ENCODE measurements at places on chromosomes 13 and 19.

DNA sequence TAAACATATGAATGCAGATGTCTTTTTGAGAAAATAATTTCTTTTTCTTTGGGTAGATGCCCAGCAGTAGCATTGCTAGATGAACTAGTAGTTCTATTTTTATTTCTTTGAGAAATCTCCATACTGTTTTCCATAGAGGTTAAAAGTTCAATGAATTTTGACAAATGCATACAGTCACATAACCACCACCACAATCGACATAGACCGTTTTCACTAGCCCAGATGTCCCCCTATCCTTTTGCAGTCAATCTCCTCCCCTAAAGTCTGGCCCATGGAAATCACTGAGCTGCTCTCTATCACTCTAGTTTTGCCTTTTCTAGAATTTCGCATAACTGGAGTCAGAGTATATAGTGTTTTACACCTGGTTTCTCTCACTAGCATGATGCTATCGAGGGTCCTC is 10.8 kb downstream of the FAM216B start:
- no peak for DNase-seq

DNA sequence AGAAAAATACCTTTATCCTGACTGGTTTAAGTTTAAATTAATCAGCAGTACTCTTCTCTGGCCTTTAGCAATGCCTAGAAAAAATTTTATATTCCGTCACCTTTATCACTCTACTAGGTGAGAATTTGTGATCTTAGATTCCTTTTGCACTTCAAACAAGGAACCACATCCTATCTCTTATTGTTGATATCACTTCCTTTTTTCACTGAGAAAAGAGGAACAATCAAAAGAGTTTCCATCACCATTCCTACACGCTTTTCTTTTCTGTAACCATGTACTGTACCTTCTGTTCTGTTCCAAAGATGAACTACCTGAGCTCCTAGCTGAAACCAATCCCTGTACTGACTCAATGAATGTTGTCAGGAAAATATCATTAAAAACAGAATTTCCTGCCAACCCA is 1379.0 kb upstream of the MIR17HG start:
- DNase-seq: no peak

DNA sequence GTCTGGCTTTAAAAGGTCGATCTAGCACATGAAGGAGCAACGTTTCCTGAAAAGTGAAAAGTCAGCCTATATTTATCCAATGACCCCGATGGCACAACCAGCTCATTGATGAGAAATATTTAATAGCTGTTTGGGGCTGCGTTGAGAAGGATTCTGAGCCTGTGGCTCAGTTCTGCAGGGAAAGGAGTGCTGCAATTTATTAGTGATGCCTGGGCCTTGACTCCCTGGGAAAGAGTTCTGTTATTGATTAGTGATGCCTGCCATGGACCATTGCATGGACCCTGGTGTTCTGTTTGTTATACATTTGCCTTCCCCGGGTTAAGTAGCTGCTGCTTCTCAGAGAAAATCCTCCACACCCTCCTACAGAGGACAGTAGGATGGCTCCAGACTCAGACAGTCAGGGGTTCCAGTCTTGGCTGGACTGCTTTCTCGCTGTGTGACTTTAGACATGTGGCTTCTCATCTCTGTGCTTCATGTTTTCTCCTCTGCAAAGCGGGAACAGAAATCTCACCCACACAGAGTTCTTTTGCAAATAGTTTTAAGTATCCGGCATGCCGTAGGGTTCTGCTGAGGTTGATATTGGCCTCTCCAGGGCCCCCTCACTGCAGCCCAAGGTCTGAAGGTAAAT is 17.7 kb upstream of the PTPRS start:
- no peak for DNase-seq

DNA sequence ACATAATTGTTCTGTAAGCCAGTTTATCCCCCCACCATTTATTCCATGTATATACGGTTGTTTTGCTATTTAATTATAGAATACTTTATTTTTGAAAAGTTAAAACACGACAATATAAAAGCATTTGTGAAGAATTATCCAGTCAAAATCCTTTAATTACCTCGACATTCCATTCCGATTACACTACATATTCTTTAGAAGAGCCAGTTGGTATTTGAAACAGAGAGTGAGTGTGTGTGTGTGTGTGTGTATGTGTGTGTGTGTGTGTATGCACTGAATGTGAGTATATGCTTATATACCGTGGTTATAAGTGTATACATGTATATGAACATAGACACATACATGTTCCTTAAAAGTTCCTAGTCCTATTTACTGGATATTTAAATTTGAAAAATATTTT is 87.8 kb upstream of the KLF5 start:
- DNase-seq: no peak

- DNase-seq: no peak
Observed at GRCh38 chr13:51317262-51317661, 22.2 kb upstream of the SERPINE3 start.

- DNase-seq: no peak
Observed at GRCh38 chr13:39451301-39451700, 151.7 kb downstream of the LHFPL6 start.

DNA sequence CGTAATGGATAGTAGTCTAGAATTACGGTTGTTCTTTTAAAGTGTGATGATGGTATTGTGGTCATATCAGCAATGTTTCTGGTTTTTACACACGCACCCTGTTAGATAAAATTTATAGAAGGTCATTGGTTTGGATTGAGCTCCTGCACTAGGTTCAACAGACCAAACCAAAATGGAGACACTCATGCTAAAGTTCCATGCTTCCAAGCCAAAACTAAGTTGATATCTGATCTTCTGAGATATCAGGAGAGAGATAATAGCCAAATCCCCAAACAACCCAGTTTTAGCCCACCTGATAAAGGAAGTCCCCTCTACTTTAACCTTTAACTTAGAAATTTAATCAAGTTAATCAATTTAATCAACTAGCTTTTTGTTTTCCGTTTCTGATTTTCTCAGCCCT is 1.2 kb downstream of the NOSIP start:
- DNase-seq: no peak

- peak; percentile 7 for DNase-seq
Observed at GRCh38 chr13:84126671-84127171, 244.4 kb upstream of the SLITRK1 start.

DNA sequence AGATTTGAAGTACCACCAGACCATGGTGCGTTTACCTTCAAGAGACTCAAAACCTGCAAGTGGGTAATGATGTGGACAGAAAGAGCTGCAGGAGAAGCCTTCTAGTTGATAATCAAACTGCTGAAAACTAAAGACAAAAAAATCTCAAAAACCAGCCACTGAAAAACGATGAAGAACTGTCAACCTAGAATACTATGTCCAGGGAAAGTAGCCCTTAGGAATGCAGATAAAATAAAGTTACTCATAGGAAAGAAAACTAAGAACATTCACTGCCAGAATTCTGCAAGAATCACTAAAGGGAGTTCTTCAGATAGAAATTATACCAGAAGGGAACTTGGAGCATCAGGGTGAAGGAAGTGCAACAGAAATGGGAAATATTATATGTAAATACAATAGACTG is 5.3 kb downstream of the ZNF470 start:
- no peak for DNase-seq

GRCh38 chr19:37059142-37059541 is 19.1 kb upstream of the ZNF420 start:
- no peak for DNase-seq

GRCh38 chr13:46373623-46374022 is 13.4 kb downstream of the RUBCNL start:
- DNase-seq: no peak

DNA sequence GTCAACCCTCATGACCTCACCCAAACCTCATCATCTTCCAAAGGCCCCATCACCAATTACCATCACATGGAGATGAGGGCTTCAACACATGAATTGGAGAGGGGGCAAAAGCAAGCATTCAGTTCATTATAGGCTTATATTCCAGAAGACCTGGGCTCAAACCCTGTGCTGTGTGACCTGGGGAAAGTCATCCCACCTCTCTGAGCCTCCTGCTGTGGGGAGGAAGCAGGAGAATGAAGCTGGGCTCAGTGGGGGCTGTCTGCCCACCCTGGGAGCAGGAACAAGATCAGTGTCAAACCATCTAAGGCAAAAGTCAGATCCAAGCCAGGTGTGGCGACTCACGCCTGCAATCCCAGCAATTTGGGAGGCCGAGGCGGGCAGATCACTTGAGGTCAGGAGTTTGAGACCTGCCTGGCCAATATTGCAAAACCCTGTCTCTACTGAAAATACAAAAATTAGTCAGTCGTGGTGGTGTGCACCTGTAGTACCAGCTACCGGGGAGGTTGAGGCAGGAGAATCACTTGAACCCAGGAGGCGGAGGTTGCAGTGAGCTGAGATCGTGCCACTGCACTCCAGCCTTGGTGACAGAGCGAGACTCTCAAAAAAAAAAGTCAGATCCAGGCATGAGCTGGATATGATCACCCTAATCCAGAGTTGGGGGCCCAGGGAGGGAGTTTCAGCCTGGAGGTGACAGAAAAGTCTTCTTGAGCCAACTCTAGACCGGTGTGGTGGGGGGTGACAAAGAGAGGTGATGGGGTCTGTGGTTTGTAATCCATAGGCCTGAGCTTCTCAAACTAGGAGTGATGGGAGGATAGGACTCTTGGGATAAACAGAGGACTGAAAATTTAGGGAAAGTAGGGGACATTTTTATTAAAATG is 1.6 kb upstream of the TPM4 start:
- DNase-seq: no peak

- peak; percentile 78 for DNase-seq
Observed at GRCh38 chr19:926589-927350, 935 bp downstream of the ARID3A start.

DNA sequence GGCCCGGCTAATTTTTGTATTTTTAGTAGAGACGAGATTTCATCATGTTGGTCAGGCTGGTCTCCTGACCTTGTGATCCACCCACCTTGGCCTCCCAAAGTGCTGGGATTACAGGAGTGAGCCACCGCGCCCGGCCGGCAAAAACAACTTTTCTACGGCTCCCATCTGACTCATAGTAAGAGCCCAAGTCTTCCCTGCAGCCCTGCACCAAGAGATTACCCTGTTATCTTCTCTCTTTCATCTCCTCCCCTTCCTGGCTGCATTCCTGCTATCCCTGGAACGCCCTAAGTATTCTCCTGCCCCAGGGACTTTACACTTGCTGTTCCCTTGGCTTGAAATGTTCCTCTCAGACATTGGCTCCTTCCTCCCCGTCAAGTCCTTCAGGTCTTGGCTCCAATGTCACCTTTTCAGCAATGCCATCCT is 6.6 kb downstream of the AP2S1 start:
- no peak for DNase-seq

GRCh38 chr13:27794921-27795717 is 2.8 kb downstream of the GSX1 start:
- DNase-seq: no peak

DNA sequence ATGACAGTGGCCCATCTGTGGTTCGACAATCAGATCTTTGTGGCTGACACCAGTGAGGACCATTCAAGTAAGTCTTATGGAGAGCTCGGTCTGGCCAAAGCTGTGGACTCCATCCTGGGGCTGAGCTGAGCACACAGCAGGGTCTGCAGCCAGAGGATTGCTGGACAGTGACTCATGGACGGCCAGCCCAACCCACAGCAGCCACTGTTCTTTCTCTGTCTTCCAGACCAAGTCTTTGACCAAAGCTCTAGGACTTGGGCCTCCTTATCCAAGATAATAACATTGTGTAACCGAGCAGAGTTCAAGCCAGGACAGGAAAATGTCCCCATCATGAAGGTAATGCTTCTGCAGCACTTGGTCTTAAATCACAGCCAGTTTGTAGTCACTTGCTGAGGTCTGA is 12.4 kb downstream of the ATP12A start:
- DNase-seq: no peak

GRCh38 chr13:37596805-37597204 is 1.8 kb downstream of the POSTN start:
- no peak for DNase-seq

DNA sequence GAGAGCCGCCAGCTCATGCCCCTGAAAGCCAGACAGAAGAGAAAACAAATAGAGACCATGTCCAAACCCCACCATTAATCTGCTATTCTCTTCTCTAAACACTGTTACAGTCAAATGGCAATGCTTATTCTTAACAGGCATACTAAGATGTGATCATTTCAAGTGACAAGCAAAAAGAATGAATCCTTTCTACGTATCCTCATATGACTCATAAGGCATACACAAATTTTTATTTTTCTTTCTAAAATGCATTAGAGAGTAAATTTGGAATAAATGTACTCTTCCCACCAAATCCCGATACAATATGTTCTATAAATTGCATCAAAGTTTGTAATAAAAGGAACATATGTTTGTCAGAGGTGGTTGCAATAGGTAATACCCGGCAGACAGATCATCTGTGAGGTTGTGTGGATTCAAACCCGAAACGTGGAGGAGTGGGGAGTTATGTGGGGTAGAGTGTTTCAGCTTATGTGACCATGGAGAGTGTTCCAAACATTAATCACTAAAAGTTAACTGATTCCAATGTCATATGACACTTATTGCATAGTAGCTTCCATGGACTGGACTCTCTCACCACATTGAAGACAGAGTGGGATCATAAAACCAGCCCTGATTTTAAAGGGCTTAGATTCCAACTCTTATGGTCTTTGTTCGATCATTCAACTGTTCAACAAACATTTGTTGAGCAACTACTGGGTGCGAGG is 213.1 kb downstream of the DCLK1 start:
- DNase-seq: no peak

- no peak for DNase-seq
Observed at GRCh38 chr13:51636349-51636890, 52.2 kb downstream of the WDFY2 start.

DNA sequence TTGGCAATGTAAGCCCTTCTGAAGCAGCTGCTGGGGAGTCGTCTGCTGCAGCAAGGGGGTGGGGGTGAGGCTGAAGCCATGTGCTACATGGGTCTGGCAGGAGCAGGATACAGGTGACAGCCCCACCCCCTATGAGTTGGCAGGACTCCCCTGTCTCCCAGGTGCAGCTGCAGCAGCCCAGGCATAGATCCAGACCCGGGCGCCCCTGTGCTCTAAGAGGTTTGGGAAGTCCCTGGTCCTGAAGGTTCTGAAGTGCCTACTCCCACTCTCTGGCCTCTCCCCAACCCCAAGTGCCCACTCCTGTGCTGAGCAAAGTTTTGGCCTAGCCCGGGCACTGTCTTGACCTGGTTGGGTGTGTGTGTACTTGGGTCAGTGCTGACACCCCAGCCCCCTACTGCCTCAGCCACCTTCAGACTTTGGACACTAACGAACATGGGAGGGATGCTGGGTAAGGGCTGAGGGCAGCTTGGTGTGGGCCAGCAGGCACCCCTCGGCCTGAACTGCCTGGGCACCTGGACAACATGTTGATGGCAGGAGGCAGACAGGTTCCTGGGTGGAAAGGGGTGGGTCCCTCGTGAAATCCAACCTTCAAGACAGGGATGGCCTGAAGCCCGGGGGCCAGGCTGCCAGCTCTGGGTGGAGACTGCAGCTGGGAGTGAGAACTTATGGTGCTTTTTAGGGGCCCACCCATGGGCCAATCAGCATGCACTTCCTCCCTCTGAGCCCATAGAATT is 54.1 kb upstream of the SLITRK6 start:
- DNase-seq: no peak

DNA sequence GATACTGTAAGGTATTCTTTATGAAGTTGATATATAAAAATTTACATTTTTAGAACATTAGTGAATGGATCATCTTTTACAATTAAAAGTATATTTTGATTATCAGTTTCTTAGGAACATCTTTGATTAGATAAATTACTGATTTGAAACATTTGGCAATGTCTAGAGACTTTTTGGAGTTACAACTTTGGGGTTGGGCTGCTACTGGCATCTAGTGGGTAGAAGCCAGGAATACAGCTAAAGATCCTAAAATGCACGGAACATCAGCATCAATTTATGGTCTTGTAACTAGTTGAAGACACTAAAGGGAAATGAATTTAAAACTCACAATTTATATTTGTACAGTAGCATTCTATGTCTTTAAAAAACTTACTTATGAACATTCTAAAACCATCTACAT is 19.9 kb downstream of the POMP start:
- DNase-seq: no peak

GRCh38 chr19:35341565-35342225 is 6.0 kb upstream of the FFAR1 start:
- no peak for DNase-seq
